ENCODE measurements at places on chromosomes 7 and 10.

DNA sequence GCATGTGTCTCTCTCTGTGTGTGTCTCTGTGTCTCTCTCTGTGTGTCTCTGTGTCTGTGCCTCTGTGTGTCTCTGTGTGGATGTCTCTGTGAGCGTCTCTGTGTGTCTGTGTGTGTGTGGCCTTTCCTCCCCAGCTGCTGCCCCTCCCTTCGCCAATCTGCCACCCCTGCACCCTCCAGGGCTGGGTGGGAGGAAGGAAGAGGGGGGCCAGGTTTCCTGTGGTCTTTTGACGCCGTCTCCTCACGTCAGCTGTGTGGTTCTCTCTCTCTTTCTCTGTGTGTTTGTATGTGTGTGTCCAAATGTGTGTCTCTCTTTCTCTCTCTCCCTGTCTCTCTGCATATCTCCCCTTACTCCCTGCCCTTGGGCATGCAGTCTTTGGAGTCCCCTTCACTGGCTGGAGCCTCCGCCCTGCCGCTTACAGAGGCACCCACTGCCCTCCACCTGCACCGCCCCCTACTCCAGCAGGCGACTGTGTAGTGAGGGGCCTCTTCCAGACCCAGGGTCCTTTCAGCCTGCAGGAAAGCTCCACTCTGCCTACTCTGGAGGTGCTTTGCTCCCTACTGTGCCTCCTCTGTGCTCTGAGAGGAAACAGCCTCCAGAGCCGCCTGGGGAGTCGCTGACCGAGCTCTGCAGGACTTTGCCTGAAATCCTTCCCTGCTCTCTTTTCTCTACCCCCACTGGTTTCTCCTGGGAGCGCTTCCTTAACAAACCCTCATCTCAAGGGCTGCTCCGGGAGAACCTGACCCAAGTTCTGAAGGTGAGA, 44.2 kb upstream of the C10orf71 start:
- DNase-seq: no peak

GRCh38 chr10:52368725-52369124, 54.6 kb downstream of the DKK1 start:
- DNase-seq: no peak

DNA sequence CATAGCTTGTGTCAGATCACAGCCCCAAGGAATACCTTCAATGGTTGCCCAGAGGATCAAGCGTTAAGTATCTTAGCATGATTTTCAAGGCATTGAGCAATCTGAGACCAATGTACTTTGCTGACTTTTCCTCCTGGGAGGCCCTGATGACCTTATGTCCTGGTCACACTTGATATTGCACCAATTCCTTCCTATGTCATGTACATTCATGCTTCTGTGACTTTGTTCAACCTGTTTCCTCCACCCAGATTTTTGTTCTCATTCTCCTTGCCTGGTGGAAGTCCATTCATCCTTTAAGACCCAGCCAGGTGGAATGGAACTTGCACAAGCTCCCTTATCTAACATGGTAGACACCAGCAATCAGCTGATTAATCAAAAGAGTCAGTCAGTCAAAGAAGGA, 160.8 kb downstream of the PFKFB3 start:
- no peak for DNase-seq

DNA sequence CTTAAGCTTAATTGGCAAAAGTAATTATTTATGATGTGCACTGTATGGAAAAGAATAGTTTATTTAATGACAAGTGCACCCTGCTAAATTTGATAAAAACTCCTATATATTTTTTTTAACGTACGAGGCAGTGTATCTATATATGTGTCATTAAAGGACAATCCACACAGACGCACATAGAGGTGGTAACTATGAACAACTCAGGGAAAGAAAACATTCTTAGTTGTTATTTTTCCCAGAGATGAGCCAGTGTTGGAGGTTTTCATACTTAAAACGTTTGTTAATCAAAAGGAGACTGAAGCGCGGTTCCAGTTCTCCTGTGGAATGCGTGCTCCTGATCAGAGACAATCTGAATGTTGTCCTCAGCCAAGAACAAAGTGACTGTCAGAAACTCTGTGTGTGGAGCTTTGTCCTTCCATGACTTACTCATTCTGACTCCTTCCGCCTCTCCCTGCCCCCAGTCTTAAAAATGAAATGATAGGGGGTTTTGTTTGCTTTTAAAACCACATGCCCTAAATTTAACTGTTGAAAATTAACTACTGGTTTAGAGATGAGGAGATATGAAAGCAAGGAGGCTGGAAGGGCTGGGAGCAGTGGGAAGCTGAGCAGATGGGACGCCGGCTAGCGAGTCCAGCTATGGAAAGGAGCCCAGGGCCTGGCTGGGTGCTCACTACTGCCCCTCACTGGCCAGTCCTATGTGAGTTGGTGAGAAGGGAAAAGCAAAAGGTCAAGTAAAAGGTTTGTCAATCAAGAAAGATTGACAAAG, 99.6 kb downstream of the SVIL start:
- no peak for DNase-seq

GRCh38 chr7:101957744-101958525, 140.5 kb downstream of the CUX1 start:
- no peak for DNase-seq

GRCh38 chr10:54585572-54585971, 215.5 kb downstream of the PCDH15 start:
- no peak for DNase-seq

DNA sequence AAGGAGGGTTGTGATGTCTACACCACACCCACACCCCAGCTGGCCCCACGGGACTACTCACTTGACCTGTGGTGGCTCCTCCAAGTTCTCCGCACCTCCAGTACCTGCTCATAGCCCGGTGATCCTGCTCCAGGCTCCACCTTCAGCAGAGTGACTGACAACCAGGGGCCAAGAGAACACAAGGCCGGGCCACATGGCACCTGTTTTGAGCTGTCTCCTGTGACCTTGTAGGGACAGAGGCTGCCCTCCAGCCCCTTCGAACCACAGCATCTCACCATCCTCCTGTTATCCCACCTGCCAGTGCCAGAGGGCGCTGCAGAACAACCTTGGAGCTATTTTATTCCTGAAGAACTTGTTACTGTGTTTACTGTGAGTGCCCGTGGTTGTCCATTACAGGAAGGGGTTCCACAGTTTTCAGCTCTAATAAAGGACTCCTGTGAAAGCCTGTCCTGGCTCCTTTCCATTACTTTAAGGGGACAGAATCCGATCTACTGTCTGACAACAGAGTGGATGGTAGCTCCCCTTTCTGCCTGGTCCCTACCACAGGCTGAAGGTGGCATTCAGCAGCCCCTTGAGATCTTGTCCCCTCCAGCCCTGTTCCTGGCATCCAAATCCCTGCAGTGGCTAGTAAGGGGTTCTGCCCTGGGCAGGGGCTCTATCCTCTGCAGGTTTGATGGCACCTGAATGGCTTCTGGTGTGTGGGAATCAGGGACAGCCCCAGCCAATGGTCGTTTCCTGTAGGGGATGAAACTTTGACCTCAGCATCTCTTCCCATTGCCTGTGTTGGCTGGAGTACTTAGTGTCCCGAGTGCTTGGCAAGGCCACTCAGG, 50.8 kb downstream of the C10orf120 start:
- no peak for DNase-seq

DNA sequence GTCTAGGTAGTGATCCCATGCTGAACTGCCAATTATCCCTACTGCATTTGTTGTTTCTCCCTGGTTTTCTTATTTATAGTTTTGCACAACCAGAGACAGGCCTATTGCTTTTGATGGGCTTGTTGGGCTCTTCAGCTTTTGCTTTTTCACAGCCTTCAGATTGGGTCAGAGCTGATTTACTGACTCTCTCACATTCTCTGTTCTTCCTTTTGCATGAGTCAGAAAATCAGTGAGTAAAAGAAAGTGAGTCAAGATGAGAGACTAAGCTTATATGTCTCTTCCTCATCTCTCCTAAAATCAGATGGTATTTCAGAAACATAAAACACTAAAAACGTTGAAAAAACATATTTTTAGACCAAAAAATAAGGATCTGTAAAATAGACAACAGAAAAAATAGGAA, 1135.4 kb downstream of the XPNPEP1 start:
- no peak for DNase-seq

- no peak for DNase-seq
These were observed 31.8 kb downstream of the ZNF467 start for GRCh38 chr7:149741629-149742028.

DNA sequence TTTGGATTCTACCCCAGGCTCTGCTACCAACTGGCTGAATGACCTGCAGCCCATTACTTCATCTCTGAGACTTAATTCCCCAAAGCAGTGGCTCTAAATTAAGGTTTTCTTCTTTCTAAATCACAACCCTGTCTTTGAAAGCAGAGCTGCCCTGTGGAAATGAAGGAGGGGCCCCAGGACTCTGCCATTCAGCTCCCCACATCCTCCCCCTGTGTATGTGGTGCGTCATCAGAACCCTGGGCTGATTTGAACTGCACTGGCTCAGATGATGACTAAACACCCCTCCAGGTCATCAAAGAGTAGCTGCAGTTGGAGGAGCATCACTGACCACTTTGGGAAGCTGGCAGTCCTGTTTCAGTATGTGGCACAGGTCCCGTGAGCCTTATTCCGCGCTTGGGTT, 46.6 kb downstream of the BPGM start:
- peak; percentile 89 for DNase-seq

DNA sequence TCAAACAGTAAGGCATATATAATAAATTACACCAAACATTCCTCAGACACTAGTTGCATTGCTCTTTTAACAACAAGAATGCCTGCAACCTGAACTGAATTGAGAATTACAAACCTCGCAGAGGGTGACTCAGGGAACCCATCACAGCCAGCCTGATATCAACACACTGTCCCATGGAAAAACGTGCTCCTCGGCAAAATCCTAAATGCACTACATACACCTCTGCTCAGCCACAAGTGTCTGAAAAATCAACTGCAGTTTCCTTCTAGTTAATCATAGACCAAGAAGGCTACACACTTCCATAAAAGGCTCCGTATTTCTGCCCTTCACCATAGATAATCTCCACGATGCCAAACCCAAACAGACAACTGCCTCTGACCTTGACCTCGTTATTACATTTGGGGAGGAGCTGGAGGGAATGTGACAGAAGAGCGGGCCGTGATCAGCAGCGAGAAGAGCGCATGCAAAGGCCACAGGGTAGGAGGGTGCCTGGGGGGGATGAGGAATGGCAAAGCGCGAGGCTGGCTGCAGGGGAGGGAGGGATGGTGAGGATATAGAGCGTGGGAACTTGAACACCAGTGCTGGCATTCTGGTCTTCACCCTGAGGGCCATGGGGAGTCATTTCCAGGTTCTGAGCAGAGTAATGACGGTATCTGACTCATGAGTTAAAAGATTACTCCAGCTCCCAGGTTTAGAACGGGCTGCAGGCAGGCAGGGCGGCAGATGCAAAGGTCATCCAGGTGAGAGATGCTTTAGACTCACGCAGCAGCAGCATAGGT, 201.9 kb upstream of the FRMD4A start:
- DNase-seq: no peak

DNA sequence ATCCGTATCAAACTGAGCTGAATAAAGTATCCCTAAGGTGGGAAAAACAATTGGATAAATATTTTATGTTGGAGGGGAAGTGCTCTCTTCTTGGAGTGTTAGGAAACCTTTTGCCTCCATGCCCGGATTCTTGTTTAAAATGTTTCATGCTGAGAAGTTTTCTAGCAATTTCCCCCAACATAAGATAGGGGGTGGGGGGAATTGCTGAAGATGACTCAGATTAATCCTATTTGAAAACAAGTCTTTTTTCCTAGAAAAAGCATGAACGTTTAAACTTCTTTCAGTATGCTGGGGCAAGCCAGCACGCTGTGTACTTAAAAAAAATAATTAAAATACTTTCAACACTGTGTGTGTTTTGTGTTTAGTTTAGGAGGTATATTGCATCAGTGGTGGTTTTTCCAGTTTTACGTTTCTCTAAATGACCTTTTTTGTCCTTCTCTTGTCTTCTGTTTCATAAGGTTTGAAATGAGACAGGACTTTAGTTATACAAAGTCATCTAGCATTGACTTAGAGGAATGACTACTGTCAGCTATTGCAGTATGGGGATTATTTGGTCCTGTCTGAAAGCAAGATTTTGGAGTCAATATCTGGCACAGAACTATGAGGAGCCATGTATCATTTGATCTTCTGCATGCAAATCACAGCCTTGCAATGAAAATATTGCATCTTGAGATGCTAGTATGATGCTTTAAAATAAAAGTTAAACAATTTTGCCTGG, 295.9 kb downstream of the GATA3 start:
- no peak for DNase-seq

- no peak for DNase-seq
These were observed 1264.6 kb downstream of the REEP3 start for GRCh38 chr10:64785816-64786215.

- DNase-seq: no peak
These were observed 61.0 kb upstream of the DUSP5 start for GRCh38 chr10:110436554-110437350.

GRCh38 chr10:110815354-110816004, 56.2 kb upstream of the PDCD4 start:
- no peak for DNase-seq

DNA sequence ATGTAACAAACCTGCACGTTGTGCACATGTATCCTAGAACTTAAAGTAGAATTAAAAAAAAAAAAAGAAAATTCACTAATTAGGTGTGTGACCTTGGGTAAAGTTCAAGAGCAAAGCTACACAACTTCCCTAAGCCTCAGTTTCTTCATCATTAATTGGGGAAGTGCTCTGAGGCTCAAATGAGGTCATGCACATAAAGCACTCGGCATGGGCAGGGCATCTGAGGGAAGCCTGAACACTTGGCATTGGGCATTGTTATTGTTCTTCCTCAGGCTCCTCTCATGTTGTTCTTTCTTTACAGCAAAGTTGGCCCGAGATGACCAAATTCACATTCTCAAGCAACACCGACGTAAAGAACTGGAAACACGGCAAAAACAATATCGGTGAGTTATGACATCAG, 21.5 kb downstream of the ALOX5 start:
- no peak for DNase-seq

GRCh38 chr7:44224080-44224973, 23.5 kb downstream of the YKT6 start:
- no peak for DNase-seq

DNA sequence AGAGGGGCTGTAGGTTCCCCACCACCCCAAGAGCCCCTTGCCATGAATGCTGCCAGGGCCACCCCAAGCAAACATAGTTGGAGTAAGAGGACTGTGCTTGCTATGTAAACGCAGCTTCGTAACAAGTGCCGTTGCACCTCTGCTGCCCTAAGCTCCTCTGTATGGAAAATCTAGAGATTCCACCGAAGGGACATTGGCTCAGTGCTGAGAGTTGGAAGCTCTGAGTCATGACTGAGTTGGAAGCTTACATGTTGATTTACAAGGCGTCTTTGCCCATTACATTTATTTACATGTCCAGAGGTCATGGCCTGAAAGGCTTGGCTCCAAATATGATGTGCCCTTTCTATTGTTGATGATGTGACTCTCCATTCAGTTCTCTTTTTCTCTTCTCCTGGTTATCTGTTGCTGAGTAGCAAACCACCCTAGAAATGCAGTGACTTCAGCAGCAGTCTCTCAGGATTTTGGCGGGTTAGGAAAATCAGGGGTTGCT, 233.1 kb upstream of the TCF7L2 start:
- DNase-seq: no peak

All from keratinocyte (primary cell).